Stimulated activated CD8-positive, alpha-beta memory T cell treated with anti-CD3 and anti-CD28 coated beads, Interleukin-4, amount 100 ng/mL, for 24 hours (primary cell): ENCODE measurements at places on chromosomes 6 and 20.

DNA sequence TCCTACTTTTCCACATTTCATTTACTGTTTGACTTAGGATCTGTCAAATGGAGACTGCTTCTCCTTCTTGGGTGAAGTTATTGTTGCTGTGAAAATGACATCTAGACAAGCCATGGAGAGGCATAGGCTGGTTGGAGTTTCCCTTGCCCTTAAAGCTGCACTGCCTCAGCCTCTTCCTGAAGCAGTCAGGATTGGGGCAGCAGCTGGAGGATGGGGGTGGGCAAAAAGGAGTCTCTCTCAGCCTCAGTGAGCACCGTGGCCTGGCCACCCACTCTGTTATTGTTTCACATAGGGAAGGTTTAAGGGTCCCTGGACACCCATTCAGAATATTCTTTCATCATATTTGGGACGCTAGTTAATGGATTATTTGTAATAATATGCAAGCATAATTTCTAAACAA lies 7.7 kb upstream of the ZBTB24 start:
- DNase-seq: no peak

DNA sequence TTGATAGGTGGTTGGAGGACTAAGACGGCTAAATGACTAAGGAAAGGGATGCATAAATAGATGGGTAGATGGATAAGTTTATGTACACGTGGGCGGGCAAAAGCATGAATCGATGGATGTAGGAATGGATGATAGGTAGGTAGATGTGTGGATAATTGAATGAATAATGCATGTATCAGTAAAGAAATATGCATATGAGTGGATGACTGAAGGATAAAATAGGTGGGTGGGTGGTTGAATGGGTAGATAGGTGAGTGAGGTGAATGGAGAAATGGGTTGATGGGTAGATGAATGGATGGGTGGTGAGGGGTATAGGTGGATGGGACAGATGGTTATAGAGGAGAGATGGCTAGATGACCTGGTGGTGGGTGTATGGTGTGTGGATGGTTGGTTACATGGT lies 20.2 kb downstream of the SLC12A5 start:
- no peak for DNase-seq

DNA sequence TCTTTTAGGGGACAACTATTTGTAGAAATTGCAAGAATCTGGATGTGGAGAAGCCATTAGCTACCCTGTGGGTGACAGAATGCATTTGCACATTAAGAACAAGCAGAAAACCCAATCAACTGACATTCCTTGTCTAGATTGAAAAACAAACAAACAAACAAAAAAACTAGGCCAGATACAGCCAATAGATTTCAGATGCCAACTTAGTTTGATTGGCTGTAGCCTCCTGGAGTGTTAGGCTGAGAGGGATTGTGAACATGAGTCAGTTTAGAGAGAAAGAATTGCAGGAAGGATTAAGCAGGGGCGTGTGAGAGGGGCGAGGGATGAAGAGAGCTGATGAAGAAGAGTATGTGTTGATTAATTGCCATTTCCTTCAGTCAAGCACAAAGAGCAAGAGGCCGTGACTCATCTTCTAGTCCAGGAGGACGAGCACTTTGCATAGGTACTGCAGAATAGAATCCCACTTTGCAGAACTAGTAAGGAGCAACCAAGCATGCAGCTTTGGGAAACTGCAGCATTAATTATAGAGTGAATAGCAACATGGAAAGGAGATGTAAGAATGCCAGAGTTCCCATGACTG lies 188.0 kb upstream of the RAB32 start:
- DNase-seq: no peak

GRCh38 chr6:87139236-87139635 lies 16.1 kb upstream of the ZNF292 start:
- no peak for DNase-seq

DNA sequence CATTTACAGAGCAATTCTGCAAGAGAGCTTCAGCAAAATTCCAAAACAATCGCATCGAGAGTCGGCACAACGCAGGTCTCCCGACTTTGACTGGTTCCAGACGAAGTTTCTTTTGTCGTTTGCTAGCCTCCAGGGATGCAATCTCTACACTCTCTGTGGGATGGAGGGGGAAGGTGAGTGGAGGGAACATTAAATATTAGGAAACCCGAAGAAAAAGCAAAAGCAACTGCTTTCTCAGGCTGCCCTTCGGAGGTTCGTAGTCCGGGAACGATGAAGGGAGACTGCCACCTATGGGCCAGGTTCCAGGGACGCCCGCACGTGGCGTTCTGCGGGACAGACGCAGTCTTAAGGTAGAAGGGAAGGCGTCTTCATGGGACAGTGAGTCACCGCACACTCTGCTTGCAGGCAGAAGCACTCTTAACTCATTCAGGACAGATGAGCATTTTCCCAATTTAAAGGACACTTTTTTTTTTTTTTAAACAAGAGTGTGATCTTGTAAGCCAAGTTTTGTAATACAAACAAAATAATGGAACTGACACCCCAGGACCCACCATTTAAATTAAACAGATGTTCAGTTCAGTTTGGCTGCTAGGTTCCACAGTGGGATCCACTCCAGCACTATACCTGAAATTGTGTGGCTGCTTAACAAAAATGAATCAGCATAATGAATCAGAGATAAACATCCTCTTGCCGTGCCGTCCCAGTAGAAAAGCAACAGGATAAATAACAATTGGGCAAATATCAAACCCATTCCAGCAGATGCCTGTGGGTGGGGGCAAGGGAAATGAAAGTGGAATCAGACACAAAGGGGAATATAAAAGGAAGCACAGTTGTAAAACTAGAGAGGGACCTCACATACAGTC lies 65.8 kb upstream of the ARMC2 start:
- peak; percentile 63 for DNase-seq

GRCh38 chr20:24491041-24491756 lies 21.8 kb downstream of the SYNDIG1 start:
- no peak for DNase-seq

- no peak for DNase-seq
Observed at GRCh38 chr6:78530208-78530607, 337.1 kb upstream of the IRAK1BP1 start.

GRCh38 chr20:47328129-47328528 lies 28.4 kb downstream of the ZMYND8 start:
- no peak for DNase-seq

- DNase-seq: no peak
Observed at GRCh38 chr20:5267092-5267491, 49.7 kb downstream of the PROKR2 start.

DNA sequence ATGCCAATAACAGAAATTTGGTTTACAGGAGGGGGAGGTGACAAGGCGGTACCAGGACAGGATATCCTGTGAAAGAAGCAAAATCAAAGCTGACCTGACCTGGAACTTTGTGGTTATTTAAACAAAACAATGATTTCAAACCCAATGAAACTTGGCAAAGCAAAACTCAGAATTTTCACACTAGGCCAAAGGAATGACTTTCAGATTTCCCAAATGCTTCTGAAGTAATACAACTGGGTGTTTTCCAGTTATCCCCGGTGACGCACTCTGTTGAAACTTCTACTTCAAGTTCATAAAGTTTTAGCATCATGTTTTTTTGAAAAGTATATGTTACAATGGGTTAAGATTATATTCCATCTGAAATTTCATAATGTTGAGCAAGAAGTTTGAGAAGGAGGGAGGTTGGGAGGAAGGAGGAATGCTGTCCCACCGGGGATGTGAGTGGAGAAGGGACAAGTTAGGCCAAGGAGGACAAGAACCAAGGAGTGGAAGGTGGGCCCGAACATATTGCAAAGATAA lies 78.1 kb upstream of the TRAF3IP2 start:
- DNase-seq: no peak

GRCh38 chr6:115717472-115717871 lies 343.2 kb downstream of the FRK start:
- DNase-seq: no peak

GRCh38 chr6:121759370-121759769 lies 323.9 kb downstream of the GJA1 start:
- DNase-seq: no peak

DNA sequence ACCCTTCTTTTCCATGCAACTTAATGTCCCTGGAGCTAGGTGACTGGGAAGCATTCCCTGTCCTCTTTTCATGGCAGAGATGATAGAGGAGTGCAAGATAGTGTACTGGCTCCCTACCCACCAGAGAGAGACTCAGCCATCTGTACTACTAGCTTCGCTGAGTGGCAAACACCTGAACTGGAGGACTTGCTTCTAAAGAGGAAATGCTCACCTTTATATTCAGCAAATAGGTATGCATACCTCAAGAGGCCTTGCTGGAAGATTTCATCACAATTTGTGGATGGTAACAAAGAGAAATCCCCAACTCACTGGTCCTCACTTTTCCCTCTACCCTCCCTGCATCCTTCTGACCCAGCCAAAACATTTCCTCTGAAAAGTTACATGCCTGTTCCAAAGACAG lies 124.1 kb downstream of the FOXA2 start:
- DNase-seq: no peak

DNA sequence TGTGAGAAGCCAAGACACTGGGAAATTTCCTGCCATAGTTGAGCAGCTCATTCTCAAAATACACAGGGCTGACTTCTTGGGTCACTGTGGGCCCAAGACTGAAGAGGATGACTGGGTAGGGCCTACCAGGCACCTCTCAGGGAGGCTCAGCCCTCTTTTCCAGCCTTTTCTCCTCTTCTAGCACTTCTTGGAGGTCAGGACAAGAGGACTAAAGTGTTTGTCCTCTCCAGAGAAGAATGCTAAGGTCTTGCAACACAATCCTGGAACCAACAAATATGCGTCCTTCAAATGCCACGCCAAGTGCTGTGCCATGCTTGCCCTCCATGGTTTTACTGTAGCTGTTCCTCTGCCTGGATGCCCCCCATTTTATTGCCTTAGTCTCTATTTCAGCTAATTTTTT lies 3.3 kb upstream of the LRRN4 start:
- DNase-seq: no peak

GRCh38 chr6:24900917-24901697 lies 34.7 kb downstream of the RIPOR2 start:
- no peak for DNase-seq

DNA sequence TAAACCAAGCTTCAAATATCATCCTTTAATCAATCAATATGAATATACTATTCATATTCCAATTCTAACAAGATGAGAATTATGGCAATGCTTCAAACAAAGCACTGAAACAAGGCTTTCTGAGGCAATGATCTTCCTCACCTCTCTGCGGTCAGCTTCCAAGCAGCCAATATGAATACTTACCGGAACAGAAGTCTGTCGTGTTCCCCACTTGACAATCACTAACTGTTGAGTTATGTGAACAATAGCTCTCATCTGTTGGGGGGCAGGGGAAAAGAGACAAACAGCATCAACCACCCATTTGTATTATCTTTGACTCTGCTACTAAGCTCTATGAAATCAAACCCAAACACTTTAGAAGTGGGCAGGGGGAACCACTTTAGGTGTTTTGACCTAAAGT lies 4.5 kb downstream of the CD164 start:
- no peak for DNase-seq

- DNase-seq: no peak
Observed at GRCh38 chr20:12414446-12415274, 497.0 kb downstream of the BTBD3 start.

DNA sequence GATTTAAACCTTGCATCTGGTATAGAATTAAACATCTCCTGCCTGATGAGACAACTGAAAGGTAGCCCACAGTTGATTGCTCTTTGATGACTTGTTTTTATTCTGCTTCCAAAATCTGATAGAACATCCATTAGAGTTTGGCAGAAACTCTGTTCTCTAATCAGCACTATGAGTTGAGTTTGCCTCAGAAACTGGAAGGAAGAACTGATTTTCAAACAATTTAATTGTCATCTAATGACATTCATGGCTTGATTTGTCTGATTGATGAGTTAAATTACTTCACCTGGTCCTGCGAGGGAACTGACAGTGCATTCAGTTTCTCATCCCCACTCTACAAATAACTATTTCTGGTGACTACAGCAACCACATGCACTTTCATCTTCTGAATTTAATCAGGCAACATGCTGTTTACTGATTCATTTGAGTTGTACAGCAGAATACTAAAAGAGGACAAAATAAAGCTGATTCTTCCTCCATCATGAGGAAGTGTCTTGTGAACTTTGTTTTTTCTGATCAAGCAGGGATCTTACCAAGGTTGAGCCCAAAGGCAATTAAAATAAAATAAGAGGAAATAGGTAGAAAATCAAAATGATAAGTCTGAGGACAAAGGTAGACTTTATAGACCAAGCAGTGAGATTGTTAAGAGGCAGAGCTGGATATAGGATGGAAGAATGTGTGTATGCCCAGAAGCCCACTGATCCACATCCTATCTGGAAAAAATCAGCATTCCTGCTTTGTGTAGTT lies 15.7 kb upstream of the MRAP2 start:
- no peak for DNase-seq

DNA sequence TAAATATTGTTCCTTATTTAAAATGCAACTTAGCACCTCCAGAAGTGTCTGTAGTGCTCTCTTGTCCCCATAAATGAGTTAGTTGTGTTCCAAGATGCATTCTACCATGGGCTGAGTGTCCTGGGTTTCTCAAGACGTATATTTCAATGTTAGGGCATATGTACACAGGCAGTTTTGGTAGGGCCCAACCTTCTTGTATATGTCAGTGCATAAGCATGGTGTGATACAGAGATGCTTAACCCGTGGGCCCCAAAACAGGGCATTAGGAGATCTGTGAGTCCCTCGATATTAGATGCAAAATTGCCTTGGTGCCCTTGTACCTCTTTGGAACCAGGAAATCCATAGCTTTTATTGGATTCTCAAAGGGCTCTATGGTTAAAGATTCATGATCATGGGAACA lies 91.5 kb upstream of the HIVEP1 start:
- DNase-seq: no peak

DNA sequence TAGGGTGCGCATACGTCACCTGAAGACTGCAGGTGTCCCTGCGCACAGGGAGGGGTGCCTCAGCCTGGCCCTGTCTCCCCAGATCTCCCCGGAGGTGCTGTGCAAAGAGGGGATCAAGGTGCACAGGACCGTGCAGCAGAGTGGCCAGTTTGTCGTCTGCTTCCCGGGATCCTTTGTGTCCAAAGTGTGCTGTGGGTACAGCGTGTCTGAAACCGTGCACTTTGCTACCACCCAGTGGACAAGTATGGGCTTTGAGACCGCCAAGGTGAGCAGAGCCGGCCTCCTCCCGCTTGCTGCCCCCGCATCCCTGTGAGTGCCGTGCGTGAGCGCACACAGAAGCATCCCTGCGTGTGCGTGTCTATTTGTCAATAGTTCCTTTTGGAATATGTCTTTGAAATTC lies 150.7 kb downstream of the DTNBP1 start:
- DNase-seq: no peak

DNA sequence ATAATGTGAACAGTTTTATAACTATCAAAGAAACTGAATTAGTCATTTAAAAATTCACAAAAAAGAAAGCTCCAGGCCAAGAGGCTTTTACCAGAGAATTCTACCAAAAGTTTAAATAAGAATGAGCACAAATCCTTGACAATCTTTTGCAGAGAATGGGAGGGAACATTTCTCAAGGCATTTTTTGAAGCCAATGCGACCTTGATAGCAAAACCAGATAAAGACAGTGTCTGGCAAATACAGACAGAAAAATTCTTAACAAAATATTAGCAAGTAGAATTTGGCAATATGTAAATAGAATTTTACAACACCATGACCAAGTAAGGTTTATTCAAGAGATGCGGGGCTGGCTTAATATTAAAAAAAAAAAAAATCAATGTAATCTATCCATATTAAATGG lies 41.7 kb downstream of the RNF24 start:
- DNase-seq: no peak

GRCh38 chr6:147825848-147826247 lies 317.4 kb downstream of the SAMD5 start:
- DNase-seq: no peak
